Left forelimb (tissue), 1 donor: ENCODE measurements at places on chromosomes 4 and X.

- DNase-seq: no peak
Measured at GRCh38 chrX:35380808-35381700, 417.1 kb upstream of the MAGEB16 start.

DNA sequence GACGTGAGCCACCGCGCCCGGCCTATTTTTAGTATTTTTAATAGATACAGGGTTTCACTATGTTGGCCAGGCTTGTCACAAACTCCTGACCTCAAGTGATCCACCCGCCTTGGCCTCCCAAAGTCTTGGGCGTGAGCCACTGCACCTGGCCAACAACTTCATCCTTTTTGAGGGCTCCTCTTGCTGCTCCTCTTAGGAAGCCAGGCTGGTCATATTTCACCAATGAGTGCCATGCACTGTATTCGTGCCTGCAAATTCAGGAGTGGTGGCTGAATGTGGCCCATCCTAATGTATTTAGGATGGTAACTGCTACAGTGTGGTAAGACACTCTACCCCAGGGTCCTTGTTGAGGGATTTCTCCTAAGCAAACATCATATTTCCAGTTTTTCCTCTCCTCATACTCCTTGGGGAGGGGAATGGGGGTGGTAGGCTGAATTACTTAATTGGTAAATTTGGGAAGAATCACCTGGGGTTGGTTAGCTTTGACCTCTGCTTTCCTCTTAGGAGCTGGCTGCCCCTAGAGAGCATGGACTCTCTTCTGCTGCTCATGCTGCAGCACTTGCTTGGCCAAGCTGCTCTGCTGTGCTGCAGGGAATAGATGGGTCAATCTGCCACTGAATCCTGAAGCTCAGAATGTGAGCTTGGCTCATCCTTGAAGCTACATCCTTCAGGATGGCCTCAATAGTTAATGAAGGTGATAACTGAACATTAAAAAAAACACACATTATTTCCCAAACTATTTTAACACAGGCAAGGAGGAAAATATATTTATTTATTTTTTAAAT lies 167.4 kb downstream of the HS3ST1 start:
- DNase-seq: no peak

DNA sequence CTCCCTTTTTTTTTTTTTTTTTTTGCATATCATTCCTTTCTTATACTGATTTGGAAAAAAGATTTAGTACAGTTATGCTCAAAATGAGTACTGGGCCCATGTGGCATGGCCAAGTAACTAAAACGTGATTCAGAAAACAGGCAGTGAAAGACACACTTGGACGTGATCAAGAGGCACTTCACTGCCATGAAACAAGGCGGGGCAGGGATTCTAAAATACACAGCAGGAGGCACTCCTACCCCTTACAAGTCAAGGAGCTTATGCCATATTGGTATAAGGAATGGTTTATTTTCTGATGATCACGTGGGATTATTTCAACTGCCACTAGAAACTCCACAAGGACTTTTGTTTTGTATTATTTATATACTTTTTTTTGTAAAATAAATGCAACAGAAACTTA lies 72.0 kb downstream of the CHST7 start:
- no peak for DNase-seq

DNA sequence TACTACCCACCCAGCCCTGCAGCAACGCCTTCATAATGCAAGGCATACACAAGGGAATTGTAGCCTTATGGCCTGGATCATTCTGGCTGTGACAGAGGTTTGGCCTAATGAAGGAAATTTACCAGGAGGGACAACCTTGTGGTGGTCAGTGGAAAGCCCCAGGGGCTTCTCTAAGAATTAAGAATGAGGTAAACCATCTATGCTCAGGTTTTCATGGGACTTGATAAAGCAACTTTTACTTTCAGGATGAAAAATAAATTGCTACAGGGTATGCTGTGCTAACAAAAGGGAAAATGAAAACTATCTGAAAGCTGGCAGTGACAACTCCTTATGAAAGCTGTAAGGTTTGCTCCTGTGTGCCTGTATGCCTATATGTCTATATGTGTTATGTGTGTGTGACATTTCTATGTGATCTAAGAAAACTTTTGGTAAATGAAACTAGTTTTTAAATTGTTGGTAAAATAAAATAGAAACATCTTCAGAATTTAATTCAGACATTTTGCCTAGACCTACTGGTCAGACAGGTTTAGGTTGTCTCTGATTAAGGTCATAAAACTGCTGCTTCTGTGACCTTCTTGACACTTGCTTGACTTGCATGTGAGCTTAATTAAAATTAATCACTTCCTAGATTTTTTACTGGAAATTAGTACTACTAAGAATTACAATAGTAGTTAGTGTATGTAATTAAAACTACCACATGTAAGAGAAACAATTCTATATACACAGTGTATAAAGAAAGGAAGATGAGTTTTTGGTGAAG lies 19.9 kb upstream of the TXK start:
- DNase-seq: no peak

DNA sequence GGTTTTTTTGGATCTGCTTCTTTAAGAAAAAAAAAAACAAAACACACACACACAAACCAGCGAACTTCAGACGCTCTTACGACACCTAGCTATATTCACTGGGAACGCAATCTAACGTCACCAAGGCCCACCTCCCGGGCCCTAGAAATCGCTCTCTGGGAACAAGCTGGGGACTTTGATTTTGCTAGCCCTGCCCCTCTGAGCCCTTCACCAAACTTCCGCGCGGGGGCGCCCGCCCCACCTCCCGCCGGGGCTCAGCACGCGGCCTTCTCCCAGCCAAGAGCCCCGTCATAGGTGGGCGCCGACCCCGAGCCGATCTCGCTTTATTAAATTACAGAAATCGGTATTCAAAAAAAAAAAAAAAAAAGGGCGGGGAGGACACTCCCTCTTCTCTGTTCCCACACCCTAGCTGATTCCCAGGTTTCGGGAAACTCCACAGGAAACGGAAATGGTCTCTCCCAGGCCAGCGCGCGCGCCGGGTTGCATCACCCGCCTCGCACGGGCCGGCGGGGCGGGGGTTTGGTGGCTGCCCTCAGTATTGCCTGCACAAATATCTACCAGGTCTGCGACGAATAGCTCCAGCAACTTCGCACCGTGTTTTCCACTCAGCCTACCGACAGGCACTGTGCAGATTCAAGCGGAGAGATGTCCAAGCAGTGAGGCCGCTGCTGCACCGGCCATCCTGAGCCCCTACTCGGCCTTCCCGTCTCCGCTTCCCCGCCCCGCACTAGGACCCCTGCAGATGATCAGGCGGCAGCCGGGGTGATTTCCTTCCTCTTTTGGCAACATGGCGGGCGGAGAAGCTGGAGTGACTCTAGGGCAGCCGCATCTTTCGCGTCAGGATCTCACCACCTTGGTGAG lies at the start of gene EIF2S3:
EIF2S3 (plus strand) TSS at position 775 of the 861 bp plus-strand sequence; CDS start at position 788, 13 bp downstream.
- peak; percentile 90 for DNase-seq

- no peak for DNase-seq
Measured at GRCh38 chrX:143378851-143379250, 138.4 kb downstream of the SPANXN3 start.

DNA sequence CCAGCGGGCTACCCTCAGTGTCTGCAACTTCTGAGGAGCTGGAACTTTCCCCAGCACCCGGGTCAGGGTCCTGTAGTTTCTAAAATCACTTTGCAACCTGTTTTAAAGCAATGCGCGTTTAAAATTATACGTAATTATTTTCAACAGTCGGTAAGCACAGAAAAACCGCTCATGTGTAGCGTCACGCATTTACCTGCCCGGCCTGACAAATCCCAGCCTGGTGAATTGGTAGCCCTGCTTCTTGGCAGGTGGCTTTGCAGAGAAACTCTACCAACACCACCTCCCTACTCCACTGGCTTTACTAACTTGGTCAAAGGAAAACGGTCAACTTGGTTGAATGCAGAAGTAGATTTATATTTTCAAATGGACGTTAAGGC lies 640 bp downstream of the BANK1 start:
- DNase-seq: no peak

DNA sequence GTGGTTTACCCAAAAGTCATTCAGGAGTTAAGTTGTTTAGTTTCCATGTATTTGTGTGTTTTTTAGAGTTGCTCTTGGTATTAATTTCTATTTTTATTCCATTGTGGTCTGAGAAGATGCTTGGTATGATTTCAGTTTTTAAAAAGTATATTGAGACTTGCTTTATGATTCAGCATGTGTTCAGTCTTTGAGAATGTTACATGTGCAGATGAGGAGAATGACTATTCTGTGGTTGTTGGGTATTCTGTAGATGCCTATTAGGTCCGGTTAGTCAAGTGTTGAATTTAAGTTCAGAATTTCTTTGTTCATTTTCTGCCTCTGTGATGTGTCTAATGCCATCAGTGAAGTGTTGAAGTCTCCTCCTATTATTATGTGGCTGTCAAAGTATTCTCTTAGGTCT lies 249.4 kb downstream of the ARHGAP10 start:
- DNase-seq: no peak

DNA sequence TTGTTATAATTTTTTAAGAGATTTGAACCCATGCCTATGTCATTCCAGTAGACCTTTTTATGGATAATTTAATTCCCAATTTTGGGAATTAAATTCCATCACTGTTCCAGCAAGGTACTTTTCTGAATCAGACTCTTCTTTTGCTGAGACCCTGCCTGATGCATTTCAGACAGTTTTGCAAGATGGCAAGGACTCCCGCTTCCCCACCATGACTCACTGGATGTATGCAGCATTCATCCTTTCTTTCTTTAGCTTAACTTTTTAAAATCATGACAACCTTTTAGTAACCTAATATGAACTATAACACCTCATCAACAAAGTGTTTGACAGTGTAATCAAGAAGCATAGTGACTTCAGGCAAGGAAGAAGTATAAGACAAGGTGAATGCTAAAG lies 178.1 kb upstream of the LEF1 start:
- no peak for DNase-seq

GRCh38 chrX:133364865-133365264 lies 50.4 kb downstream of the GPC4 start:
- no peak for DNase-seq
